ENCODE measurements at places on chromosomes 2 and 18.
A peak's percentile ranks its signal among the peaks of the same experiment; 100 is the strongest.

GRCh38 chr2:187438455-187438854, 9.6 kb downstream of the CALCRL start:
- no peak for DNase-seq

- DNase-seq, result no peak
These were observed 3.2 kb downstream of the GPR17 start for GRCh38 chr2:127649100-127649611.

- no peak for DNase-seq
These were observed 98.0 kb upstream of the CXCR4 start for GRCh38 chr2:136215908-136216472.

DNA sequence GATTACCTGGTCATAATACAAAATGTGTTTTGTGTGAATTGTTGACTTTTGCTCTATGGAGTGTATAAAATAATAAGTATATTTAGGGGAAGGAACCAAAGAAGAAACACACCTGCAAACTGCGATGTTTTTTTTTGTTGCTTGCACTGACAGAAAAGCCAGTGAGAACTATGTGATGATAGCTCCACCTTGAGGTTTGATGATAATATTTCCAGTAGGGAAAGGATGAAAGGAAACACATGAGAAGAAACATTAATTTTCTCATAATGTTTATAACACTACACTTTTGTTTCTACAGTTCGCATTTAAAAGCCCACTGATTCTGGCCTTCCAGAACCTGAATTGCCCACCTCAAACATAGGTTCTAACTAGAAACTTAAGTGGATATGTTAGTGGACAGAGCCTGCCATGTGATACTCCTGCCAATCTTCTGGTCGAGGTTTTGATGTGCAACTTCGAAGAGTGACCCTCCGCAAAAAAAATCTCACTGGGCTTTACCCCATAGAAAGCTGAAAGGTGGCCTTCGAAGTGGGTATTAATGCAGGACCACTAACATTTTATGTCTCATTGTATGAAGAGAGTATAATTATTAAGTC, 476.4 kb upstream of the SPHKAP start:
- DNase-seq, result no peak

DNA sequence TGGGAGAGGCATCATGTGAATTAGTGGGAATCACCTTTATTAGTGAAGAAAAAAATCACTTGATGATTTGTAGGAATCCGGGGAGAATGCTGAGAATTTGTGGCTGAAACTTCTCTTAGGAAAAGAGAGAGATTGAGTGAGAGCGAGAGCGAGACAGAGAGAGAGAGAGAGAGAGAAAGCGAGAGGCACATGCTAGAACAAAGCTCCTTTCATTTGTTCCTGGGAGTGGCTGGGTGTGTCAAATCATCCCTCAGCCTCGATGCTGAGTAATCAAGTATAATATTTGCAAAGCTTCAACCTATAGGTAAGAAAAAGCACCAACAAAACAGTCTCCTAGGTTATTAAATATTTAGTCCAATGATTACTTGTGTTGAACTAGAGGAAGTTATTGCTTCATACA, 4.4 kb upstream of the SERPINB5 start:
- DNase-seq, result no peak

- no peak for DNase-seq
These were observed 461.0 kb upstream of the CDH2 start for GRCh38 chr18:28637897-28638296.

- no peak for DNase-seq
These were observed 7.4 kb upstream of the RHOB start for GRCh38 chr2:20439503-20439902.

DNA sequence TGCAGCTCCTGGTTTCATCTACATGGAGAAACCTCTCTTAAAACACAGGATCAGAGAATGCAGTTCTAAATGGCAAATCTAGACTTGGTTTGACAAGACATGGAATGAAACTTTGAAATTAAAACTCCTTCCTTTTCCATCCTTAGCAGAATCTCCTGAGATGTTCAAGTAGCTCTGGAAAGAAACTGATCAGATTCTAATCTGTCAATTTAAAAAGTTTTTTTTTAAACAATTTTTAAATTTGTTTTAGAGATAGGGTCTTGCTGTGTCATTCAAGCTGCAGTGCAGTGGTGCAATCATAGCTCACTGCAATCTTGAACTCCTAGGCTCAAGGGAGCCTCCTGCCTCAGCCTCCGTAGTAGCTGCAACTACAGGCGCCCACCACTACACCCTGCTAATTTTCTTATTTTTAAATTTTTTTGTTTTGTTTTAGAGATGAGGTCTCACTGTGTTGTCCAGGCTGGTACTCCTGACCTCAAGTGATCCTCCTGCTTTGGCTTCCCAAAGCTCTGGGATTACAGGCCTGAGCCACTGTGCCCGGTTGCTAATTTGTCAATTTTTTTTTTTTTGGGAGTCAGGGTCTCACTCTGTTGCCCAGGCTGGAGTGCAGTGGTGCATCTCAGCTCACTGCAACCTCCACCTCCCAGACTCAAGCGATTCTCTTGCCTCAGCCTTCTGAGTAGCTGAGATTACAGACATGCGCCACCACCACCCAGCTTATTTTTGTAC, 216.7 kb downstream of the TGIF1 start:
- DNase-seq, result no peak

DNA sequence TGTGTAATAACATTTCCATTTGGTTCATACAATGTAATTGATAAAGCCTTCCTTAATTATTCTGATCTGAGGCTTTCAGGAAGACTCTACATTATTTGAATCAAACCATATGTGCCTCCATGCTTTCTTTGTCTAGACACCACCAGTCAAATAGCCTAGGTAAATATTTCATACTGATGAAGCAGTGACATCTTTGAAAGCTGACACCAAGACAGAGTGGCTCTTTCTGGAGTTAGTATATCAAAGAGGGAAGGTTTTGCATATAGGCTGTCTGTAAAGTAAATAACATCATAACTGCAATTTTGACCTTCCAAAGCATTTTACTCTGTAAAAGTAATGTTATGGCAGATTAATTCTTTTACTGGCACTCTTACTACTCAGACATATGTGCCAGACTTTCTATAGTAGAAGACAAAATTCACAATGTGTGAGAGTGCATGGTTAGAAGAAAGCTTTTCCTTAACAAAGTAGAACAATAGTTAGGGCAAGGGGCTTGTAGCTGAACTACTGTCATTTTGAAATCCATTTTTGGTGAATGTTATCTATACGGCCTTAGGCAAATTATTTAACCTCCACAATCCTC, 177.3 kb downstream of the ERBB4 start:
- DNase-seq, result no peak

DNA sequence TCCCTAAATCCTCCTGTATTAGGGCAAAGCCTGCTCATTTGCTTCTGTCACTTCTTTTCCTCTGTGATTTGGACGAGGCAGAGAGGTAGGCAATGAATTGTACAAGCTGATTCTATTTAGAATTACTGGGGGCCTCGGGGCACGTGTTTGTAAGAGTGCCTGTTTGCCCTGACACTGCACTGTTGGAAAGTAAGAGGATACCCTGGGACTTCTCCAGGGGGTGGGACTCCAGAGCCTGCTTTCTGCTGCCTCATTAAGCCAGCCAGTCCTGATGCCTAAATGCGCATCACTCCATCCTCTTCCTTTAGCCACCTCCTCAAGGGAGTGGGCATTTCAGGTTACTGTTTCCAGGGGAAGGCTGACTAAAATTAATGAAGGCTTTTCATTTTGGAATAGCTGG, 134.3 kb downstream of the TDRD15 start:
- DNase-seq, result no peak

DNA sequence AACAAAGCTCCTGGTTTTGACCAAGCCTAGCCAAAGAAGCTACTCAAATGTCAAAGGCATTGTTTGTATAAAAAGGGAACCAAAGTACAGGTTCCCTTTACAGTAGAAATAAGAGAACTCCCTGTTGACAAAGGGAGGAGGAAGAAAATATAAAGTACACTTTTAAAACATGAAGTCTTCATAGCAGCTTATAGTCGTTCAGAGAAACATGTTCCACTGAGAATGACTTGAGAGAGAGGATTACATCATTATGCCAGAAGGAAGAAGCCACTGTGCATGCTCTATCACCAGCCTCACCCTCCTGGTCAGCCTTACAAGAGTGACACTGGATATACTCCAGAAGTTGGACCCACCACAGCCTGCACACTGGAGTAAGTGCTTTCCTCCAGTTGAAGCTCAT, 2.5 kb upstream of the DHRS9 start:
- DNase-seq, result no peak

DNA sequence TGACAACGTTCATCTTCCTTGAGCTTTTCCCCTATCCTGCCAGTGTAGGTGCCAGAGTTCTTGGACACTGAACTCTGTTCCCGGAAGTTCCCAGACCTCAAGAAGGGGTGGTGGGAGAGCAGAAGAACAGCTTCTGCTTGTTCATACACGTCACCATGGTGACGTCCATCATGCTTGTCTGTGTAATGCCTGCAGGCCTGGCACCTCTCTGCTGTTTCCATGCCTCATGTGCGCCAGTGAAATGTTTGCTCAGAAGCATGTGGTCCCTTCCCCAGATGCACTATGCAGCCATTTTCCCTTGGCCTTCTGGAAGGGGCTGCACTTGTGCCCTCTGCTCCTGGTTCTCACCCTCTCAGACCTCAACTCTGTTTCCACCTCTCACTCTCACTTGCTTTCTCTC, 210.8 kb upstream of the NABP1 start:
- DNase-seq, result no peak

GRCh38 chr2:9156483-9156882, 50.1 kb upstream of the ASAP2 start:
- DNase-seq, result no peak

GRCh38 chr2:101704046-101704466, 6.5 kb downstream of the MAP4K4 start:
- no peak for DNase-seq

GRCh38 chr2:6648596-6649247, 217.0 kb downstream of the CMPK2 start:
- no peak for DNase-seq

DNA sequence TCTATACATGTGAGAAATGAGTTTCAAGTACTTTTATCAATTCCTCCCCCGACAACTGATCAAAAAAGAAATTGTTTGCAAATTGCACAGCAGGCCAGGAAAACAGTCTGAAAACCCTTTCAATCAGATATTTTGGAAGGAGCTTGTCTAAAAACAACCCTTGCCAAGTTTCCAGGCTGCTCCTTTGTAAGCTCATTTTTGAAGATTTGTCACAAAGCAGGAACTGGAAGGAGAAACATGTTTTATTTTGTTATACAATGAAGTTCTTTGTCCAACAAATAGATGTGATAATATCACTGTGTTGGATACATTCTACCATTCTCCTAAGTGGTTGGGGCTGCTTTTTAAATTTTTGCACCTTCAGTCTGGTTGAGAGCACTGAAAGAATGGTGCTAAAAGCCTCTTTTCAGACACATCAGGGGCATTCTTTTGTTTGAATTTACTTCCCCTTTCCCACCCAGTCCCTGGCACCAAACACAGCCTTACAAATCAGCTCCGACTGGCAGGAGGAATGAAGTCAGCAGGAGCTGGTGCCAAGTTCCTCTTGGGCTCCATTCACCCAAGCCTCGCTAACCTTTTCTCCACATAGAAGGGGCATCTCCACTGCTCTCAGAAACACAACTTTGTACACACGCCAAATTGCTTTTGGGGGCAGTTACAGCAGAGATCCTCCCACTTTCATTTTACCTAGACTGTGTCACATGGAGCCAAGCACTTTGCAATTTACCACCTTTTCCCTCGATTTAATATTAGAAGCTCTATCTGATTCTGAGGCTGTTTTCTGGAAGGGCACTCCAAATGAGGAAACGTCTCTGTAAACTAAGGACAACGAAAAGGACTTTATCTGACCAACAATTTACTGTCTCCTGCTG, 88.0 kb downstream of the C1D start:
- DNase-seq, result no peak

GRCh38 chr2:237643582-237644380, 16.4 kb downstream of the LRRFIP1 start:
- DNase-seq, result no peak

GRCh38 chr2:32009516-32010256, 1.1 kb downstream of the MEMO1 start:
- peak; percentile 25 for DNase-seq

- DNase-seq, result no peak
These were observed 81.9 kb upstream of the ZNF397 start for GRCh38 chr18:35158728-35159450.

- DNase-seq, result no peak
These were observed 156.1 kb downstream of the MYO1B start for GRCh38 chr2:191401287-191401686.

- no peak for DNase-seq
These were observed 6.3 kb downstream of the RAB12 start for GRCh38 chr18:8615397-8616027.

DNA sequence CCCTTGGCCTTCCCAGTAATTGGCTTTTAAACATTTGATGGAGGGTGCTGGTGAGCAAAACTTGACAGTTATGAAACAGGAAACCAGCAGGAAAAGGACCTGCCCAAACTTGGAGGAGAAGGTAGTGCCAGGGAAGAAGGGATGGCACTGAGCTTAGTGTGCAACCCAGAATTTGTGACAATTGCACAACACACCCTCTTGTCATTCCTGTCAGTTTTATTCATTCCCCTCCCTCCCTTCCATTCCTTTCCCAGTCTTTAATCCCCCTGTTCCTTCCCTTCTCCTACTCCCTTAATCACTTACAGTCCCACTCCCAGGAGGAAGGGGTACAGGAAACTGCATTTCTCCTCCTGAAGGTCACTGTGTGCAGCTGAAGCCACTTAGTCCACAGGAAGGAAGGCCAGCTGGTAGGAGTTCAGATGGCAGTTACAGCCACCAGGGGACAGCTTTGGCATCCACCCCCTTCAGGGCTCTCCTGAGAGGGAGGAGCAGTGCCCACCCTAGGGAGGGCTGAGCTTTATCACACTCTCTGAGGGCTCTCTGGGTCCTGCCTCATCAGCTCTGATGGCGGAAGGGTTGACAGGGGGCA, 24.0 kb upstream of the SIGLEC15 start:
- no peak for DNase-seq

DNA sequence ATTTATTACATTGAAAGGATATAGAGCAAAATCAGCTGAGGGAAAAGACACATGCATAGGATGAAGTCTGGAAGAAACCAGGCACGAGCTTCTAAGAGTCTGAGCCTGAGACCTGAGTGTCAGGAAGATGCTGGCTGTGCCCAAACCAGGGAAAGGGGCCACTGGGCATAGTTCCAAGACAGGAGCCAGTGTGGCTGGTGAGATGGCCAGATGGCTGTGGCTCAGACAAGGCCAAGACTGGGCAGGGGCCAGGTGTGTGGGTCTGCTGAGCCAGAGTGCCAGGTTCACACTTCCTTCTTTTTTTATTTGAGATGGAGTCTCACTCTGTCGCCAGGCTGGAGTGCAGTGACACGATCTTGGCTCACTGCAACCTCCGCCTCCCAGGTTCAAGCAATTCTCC, 95.5 kb upstream of the ATG16L1 start:
- DNase-seq, result no peak

All from stimulated activated CD8-positive, alpha-beta memory T cell treated with anti-CD3 and anti-CD28 coated beads, Interleukin-12 subunit alpha, Interleukin-12 subunit beta, amount 100 ng/mL, for 4 hours (primary cell).